ENCODE measurements at places on chromosomes 1 and 21.

DNA sequence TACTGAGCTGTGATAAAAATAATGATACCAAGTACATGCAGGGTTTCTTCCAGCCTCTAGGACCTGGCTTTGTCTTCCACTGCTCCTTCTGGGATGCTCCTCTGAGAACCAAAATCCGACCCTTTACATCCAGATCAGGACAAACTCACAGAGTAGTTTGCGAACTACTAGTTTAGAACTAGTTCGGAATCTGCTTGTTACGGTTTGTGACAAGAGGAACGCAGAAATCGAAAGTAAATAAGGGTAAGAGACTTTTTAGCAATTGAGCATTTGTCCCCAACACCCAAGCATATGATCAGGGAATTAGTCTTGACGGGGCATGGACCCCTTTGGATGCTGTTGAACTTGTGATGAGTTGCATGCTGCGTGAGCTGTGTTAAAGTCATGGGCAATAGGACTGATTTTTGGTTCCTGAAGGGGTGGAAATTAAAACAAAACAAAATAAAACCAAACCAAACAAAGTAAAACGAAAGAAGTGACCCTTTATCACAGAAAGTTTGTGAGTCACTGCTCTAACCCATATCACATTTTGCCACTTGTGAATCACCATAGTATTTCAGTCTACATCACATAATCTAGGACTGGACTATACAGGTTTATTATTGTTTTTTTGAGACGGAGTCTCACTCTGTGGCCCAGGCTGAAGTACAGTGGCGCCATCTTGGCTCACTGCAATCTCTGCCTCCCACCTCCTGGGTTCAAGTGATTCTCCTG, 35.7 kb upstream of the ERRFI1 start:
- DNase-seq, result no peak

DNA sequence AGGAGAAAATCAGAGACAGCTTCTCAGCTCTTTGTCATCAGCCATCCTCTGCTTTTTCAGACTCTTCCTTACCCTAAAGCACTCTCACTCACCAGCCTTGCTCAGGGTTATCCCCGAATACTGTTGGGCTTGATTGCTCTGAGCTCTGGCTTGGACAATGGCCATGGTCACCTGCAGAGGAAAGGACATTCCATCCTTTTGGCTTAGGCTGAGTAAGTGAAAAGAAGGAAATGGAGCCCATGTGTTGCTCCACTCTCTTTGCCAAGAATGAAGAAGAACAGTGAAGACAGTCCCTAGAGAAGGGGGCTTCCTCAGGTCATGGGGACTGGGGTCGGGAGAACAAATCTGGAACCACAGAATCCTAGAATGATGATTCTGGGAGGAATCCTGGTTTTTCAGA, 2.3 kb downstream of the MTMR11 start:
- DNase-seq, result no peak

DNA sequence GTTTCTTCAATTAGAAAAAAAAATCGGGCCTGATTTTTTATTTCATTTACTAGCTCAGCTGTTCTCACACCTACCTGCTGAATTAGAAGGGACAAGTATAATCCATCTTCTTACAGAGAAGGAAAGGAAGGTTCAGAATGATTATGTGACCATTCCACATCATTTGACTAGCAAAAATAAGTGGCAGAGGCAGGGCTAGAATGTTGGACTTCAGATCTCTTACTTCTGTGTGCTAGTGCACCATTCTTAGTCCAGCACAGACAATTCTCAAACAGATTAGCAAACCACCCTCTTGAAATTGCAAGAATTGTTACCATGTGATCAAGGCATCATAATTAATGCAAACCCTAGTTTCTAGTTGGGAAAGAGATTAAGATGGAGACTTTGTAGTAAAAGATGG, 32.7 kb downstream of the CTH start:
- DNase-seq, result no peak

DNA sequence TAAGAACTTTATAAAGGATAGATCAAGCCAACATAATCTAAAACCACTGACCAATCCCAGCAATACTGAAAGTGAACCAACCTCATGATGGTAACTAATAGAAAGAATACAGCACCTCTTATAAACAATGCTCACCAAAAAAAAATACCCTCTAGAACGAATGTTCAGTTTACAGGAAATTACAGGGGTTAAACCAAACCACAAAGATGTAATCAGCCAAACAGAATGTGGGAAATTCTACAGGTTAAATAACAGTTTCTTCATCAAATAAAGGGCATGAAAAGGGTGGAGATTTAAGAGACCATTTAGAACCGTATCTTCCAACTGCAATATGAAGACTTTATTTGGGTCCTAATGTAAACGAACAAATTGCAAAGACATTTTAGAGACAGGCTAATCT, 30.4 kb downstream of the ARID4B start:
- DNase-seq, result no peak

DNA sequence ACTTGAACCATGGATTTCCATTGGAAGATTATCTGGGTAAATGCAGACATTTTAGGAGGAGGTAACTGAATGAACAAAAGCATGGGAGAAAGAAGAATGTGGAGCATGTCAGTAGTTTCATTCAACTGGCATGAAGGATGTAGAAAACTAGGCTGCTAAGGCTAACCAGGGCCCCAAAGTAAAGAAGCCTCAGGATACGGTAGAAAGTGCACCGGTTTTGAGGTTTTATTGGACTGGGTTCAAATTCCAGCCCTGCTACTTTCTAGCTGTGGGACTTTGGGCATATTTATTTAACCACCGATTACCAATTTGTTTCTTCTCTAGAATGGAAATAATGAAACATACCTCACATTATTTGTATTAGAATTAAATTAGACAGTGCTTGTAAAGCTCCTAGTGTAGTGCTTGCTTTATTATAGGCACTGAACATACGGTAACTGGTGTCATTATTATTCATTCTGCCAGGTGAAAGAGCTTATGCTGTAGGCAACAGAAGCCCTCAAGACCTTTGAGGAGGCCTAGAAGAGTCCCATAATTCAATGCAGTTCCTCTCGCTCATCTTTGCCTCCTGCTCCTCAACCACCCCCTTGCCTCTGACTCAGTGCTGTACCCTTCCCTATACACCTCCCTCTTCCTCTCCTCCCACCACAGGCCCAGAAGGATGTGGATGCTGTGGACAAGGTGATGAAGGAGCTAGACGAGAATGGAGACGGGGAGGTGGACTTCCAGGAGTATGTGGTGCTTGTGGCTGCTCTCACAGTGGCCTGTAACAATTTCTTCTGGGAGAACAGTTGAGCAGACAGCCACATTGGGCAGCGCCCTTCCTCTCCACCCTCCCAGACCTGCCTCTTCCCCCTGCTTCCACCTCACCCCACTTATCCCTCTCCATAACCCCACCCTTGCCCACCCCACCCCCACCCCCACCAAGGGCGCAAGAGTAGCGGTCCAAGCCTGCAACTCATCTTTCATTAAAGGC, 2.5 kb upstream of the CHTOP start:
- no peak for DNase-seq

Data from GM12878 (cell line).